Glutamatergic neuron (in vitro differentiated cells): ENCODE measurements at places on chromosomes 11 and 22.
A peak's percentile ranks its signal among the peaks of the same experiment; 100 is the strongest.

GRCh38 chr11:9775398-9775779, 111.5 kb downstream of the SWAP70 start:
- H3K4me3 ChIP-seq, result no peak overlapping the region
- H3K27ac ChIP-seq, result no peak overlapping the region
- H3K36me3 ChIP-seq, result no peaks in the 10 kb centered on the region
- no peak for DNase-seq
- H3K27me3 ChIP-seq, result no peaks in the 10 kb centered on the region

GRCh38 chr11:102879801-102880200, 5.0 kb upstream of the MMP12 start:
- H3K27me3 ChIP-seq, result no peaks in the 10 kb centered on the region
- no peak for DNase-seq
- H3K36me3 ChIP-seq, result no peaks in the 10 kb centered on the region
- H3K27ac ChIP-seq, result no peak overlapping the region

DNA sequence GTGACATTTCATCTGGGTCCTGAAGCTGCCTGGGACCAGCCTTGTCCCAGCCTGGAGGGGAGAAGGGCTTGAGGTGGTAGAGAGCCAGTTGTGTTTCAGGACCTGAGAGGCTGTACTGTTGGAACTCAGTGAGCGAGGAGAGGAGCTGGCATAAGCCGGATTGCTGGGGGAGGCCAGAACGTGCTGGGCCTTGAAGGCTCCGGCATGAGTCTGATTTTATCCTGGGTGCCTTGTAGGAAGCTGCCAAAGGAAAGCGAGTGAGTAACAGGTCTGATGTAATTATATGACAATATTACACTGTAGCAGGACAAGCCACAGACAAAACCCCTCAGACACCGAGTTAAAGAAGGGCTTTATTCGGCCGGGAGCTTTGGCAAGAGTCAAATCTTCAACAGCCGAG, 17.2 kb downstream of the AP2A2 start:
- no peak for DNase-seq
- H3K27ac ChIP-seq, result peak overlapping the region; percentile 48
- H3K27me3 ChIP-seq, result peaks cover 2% of the 10 kb centered on the region
- peaks cover 6% of the 10 kb centered on the region for H3K36me3 ChIP-seq

DNA sequence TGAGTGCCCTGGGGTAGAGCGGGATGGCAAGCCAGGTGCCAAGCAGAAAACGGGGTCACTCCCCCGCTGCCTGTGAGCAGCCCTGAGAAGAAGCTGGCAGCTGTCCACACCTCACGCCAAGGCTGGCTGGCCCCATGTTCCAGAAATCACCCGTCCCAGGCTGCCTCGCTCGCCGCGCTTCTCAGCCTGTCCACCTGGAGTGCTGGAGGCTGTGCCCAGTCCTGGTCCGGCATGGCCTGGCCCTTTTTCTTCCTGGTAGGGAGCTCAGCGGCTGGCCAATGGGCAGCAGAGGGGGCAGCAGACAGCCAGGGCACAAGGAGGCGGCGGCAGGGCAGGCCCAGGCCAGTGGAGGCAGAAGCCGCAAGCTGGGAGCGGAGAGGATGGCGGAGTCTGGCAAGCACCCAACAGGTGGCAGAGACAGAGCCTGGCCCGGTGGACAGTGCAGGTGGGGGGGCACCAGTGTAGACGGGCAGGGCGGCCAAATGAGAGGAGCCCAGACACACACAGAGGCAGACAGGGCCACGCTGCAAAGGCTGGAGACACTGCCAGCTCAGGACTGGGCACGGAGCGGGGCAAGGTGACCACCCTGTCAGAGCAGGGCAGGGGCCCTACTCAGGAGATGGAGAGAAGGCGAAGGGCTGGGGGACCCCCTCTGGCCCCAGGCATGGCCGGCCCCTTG, 37.2 kb upstream of the TH start:
- no peaks in the 10 kb centered on the region for H3K36me3 ChIP-seq
- H3K27me3 ChIP-seq, result peaks cover 2% of the 10 kb centered on the region
- H3K4me3 ChIP-seq, result no peak overlapping the region
- H3K4me1 ChIP-seq, result peaks cover 8% of the 10 kb centered on the region
- peak; percentile 18 for DNase-seq

DNA sequence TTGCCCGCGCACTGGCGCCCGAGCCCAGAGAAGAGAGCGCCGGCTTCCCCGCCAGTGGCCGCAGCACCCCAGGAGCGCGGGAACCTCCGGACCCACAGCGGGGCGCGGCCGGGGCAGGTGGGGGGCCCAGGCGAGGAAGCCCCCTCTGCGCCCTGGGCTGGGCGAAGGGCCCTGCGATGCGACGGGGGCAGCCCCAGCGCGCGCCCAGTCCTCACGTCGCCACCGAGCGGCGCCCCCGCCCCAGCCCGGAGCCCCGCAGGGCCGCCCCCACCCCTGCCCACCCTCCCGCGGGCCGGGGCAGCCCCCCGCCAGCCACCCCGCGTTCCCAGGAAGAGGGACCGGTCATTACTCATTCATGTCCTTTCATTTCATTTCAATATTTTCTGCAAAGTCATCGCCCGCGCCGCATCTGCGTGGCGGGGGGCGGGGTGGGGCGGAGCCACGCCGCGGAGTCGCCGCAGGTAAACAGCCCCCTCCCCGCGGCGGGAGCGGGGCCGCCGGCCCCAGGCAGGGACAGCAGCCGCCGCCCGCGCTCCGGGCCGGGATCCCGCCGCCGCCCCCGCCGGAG, 673 bp upstream of the PANX2 start:
- H3K36me3 ChIP-seq, result no peaks in the 10 kb centered on the region
- no peak overlapping the region for H3K27ac ChIP-seq
- H3K4me1 ChIP-seq, result no peaks in the 10 kb centered on the region

DNA sequence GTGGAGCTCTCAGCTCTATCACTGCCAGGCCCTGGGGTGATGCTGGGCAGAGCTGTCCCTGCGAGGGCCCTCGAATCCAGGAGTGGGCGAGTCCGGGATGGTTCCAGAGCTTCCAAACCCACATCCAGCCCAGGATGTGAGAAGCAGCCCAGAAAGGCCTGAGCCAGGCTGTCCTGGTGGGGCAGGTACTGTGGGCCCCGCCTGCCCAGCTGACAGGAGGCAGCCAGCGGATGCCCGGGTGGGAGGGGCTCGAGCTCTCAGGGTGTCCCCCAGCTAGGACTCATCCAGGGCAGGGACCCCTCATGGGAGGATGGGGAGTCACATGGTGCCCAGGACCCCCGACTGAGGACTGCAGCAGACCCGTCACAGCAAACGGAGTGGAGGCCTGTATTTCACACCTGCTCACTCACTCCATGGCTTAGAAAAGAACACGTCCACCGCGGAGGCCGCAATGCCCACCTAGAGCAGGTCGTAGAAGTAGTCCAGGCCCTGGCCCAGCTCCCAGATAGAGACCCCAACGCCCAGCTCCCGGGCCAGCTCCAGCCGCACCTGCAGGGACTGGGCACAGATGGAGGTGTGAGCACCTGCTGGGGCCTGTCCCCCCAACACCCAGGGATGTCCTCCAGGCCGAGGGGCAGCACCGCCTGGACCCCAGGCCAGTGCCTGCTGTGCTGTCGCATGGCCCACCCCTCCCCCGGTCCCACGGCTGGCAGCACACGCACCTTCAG, 26.9 kb downstream of the TSPAN4 start:
- peak overlapping the region; percentile 70 for H3K27ac ChIP-seq
- H3K4me1 ChIP-seq, result no peaks in the 10 kb centered on the region
- no peak for DNase-seq
- no peak overlapping the region for H3K4me3 ChIP-seq
- H3K36me3 ChIP-seq, result no peaks in the 10 kb centered on the region
- H3K27me3 ChIP-seq, result peaks cover 9% of the 10 kb centered on the region

GRCh38 chr11:95432714-95433503, 201.9 kb upstream of the SESN3 start:
- no peaks in the 10 kb centered on the region for H3K4me1 ChIP-seq
- H3K27me3 ChIP-seq, result no peaks in the 10 kb centered on the region
- DNase-seq, result no peak
- no peak overlapping the region for H3K4me3 ChIP-seq
- H3K36me3 ChIP-seq, result no peaks in the 10 kb centered on the region

DNA sequence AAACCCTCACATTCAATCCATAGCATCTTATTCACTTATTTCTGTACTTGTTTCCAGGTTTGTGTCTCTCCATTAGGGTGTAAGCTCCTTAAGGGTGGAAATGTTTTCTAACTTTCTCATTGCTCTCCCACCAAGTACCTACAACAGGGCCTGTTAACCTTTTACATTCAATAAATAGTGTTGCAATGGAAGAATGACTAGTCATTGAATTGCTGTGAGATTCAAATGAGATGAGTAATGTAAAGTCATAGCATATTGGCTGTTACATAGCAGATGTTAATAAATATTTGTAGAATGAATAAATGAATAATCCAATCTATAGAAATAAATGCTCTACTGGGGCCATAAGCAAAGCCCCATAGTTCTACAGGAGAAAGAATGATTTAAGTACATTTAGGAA, 75.4 kb upstream of the DDI1 start:
- DNase-seq, result no peak
- H3K4me3 ChIP-seq, result no peak overlapping the region
- H3K27ac ChIP-seq, result no peak overlapping the region
- no peaks in the 10 kb centered on the region for H3K4me1 ChIP-seq

DNA sequence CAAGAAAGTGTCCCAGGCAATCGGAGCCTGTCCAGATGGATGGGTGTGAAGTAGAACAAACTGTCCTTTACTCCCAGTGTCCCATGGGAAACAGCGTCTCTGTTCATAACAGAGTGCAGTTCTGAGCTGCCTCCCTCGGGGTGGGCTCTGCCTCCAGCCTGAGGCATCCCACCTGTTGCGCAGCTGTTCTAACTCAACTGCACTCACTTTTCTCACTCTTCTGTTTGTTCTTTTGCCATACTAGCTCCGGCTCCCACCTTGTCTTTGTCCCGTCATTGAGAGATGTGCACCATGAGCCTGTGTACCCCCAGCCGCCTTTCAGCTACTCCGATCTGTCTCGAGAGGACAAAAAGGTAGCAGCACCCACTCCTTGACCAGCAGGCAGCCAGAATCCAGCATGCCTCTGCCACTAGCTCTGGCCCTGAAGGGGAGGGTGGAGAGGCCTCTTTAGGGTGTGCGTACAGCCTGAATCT, 20.7 kb upstream of the CDC42EP2 start:
- DNase-seq, result peak; percentile 46
- peaks cover 70% of the 10 kb centered on the region for H3K4me1 ChIP-seq
- H3K27me3 ChIP-seq, result peaks cover 11% of the 10 kb centered on the region
- peaks cover 5% of the 10 kb centered on the region for H3K36me3 ChIP-seq
- H3K4me3 ChIP-seq, result peak overlapping the region; percentile 74
- peak overlapping the region; percentile 78 for H3K27ac ChIP-seq

DNA sequence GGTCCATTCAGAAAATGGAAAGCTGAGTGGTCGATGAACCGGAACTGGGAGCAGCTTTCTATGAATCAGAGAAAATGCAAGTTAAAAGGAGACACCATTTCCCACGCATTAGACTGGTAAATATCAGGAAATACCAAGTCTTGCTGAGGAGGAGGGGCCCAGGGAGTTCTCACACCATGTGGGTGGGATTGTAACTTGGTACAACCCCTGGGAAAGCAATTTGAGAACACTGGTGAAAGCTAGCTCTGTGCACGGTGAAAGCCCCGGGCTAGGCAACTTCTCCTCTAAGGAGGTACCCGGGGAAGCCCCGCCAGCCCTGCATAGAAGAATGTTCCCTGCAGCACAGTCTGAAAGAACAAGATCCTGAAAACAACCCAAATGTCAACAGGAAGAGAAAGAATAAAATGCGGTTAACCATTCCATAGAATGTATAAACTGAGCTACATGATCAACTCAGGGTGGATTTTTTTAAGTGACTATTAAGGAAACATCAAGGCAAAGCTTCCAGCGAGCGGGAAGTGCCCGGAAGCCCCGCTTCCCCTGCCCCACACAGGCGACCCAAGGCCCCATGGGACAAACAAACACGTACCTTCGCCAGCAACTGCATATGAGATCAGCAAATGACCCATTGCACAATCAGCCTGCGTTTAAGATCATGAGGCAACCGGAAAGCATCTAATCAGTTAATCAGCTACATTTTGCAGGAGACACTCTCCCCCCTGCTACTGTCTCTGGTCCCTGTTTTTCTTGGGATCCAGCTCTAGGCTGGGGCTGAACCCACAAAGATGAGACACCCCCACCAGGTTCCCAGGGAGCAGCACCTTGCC, 11.3 kb downstream of the SHANK2 start:
- no peak for DNase-seq
- no peak overlapping the region for H3K4me3 ChIP-seq
- H3K27ac ChIP-seq, result no peak overlapping the region
- peaks cover 1% of the 10 kb centered on the region for H3K27me3 ChIP-seq

DNA sequence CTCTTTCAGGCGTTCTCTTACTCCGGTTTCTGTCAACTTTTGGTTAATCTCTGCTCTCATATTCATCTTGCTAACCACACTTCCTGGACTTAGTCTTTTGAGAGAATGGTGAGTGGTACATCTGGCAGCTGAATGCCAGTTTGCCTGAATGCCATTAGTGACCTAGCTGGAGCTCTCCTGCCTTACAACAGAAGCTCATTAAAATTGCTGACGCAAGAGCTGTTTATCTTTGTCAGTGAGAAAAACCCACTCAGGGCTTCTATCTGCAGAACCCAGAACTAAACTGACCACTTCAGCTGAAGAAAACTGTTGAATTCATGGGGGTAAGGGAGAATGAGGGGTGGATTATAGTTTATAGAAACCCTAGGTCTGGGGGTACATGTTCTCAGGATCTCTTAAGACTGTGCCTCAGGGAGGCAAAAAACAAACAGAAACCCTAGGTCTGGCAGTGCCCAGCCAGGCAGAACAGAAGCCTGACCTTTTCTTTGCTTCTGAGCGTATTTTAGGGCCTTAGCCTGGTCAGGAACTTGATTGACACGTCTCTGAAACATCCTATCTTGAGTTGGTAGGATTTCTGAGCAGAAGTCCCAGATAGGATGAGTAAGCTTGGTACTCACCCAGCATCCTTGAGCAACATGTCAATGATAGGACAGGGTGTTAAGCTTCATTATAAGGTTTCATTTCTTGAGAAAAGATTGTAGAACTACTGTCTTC, 52.8 kb upstream of the YWHAH start:
- no peak overlapping the region for H3K27ac ChIP-seq
- no peak overlapping the region for H3K4me3 ChIP-seq
- H3K27me3 ChIP-seq, result no peaks in the 10 kb centered on the region
- no peak for DNase-seq
- H3K4me1 ChIP-seq, result peaks cover 6% of the 10 kb centered on the region

GRCh38 chr11:116179401-116179800, 593.4 kb downstream of the BUD13 start:
- H3K27me3 ChIP-seq, result peaks cover 10% of the 10 kb centered on the region
- H3K27ac ChIP-seq, result no peak overlapping the region
- peaks cover 71% of the 10 kb centered on the region for H3K4me1 ChIP-seq
- peaks cover 5% of the 10 kb centered on the region for H3K36me3 ChIP-seq
- H3K4me3 ChIP-seq, result no peak overlapping the region

- H3K4me3 ChIP-seq, result no peak overlapping the region
- no peaks in the 10 kb centered on the region for H3K36me3 ChIP-seq
- no peak for DNase-seq
- H3K27me3 ChIP-seq, result no peaks in the 10 kb centered on the region
Observed at GRCh38 chr22:27207266-27207665, 549.9 kb downstream of the MIAT start.

GRCh38 chr22:23266780-23267179, 86.5 kb downstream of the BCR start:
- H3K27ac ChIP-seq, result peak overlapping the region; percentile 65
- DNase-seq, result no peak
- H3K27me3 ChIP-seq, result peaks cover 29% of the 10 kb centered on the region
- peaks cover 43% of the 10 kb centered on the region for H3K4me1 ChIP-seq
